ENCODE measurements at places on chromosomes 5 and 9. TPM values are rescaled to one million over a fixed set of nuclear protein-coding genes. Genes with fewer than 3 reads are reported as not detected.

- DNase-seq, result no peak
These were observed 53.2 kb upstream of the SLC25A51 start for GRCh38 chr9:37956904-37957663.

GRCh38 chr9:137223078-137223970 is 1.3 kb upstream of the RNF208 start:
- peak; percentile 98 for DNase-seq

- DNase-seq, result no peak
These were observed 18.0 kb upstream of the FABP6 start for GRCh38 chr5:160211352-160211751.

- no peak for DNase-seq
These were observed 9.2 kb downstream of the DRD1 start for GRCh38 chr5:175434800-175435199.

DNA sequence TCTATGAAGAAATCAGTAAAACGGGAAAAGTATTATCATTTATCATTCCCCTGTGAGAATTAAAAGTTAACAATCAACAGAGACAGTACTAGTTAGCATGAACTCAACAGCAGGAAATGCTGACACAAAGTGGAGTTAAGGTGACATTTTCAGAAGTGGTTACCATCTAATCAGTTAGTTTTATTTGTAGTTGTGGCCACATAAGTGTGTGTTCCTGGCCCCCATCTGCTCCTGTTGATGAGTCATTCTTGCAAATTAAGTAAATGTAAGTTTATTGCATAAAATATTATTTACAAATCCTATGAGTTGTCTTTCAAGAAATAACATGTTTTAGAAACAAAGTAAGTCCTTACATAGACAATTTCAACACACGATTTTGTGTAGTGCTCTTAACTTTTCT is 8.9 kb upstream of the BNC2 start:
- no peak for DNase-seq

The MYO10 gene
- not detected for total RNA-seq

- no peak for DNase-seq
These were observed 431 bp downstream of the BNC2 start for GRCh38 chr9:16869882-16870595.

The BHMT2 gene
- total RNA-seq, result not detected
